Right hindlimb (tissue), 1 donor: ENCODE measurements at places on chromosomes 6 and 20.

GRCh38 chr20:17863577-17864292 lies 104.9 kb downstream of the SNX5 start:
- peak; percentile 69 for DNase-seq

GRCh38 chr6:15365273-15365687 lies 119.4 kb downstream of the JARID2 start:
- DNase-seq: peak; percentile 67

DNA sequence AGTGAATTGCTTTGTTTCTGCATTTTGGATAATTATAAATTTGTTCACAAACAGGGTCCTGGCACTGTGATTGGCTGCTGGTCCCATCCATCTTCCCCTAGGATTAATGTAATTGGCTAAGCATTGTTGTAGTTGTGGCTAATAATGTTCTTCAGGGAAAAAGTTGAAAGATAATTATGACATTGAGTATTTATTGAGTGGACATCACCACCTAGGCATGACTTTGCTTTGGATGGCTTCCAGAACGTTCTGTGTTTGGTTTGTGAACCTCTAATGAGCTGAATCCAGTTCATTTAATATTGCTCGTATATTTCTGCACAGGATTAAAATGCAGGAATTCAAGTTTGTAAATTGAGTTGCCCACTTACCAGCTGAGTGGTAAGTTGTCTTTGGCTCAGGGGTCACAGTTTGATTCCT lies 55.1 kb downstream of the ARID1B start:
- DNase-seq: no peak

- DNase-seq: no peak
Observed at GRCh38 chr6:35208419-35208818, 5.3 kb upstream of the SCUBE3 start.

- no peak for DNase-seq
Observed at GRCh38 chr6:16674801-16675392, 86.4 kb downstream of the ATXN1 start.

DNA sequence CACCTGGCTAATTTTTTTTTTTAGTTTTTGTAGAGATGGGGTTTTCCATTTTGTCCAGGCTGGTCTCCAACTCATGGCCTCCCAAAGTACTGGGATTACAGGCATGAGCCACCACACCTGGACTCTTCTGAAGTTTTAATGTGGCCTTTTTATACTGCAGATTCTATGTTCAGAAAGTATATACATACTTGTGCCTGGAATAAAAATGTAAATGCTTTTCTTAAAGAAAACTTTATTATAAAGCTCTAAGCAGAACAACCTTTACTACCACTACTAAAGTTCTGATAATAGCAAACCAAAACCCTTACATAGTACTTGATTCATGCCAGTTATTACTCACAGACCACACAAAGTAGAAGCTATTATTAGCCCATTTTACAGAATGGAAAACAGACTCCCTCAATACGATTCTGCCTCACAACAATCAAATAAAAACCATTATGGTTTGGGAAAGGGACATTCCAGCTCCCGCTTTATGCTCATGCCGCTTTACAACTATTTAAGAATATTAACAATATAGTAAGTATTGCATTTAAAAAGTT lies 5.3 kb downstream of the PHIP start:
- DNase-seq: no peak

DNA sequence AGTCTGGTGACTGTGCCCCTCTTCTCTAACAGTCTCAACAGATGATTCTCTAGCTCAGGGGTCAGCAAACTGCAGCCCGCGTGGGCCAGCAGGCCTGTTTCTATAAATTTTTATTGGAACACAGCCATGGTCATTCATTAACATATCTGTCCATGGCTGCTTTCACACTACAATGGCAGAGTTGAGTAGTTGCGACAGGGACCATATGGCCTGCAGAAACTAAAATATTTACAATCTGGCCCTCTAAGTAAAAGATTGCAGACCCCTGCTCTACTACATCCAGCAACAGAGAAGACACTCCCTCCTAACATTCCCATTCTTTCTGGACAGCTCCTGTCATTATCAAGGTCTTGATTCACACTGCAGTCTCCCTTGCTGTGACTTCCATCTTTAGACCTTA lies 45.2 kb downstream of the PLAGL2 start:
- DNase-seq: no peak

- no peak for DNase-seq
Observed at GRCh38 chr20:35283441-35284266, 918 bp downstream of the EIF6 start.

GRCh38 chr20:43938932-43939761 lies 24.5 kb downstream of the TOX2 start:
- peak; percentile 74 for DNase-seq

DNA sequence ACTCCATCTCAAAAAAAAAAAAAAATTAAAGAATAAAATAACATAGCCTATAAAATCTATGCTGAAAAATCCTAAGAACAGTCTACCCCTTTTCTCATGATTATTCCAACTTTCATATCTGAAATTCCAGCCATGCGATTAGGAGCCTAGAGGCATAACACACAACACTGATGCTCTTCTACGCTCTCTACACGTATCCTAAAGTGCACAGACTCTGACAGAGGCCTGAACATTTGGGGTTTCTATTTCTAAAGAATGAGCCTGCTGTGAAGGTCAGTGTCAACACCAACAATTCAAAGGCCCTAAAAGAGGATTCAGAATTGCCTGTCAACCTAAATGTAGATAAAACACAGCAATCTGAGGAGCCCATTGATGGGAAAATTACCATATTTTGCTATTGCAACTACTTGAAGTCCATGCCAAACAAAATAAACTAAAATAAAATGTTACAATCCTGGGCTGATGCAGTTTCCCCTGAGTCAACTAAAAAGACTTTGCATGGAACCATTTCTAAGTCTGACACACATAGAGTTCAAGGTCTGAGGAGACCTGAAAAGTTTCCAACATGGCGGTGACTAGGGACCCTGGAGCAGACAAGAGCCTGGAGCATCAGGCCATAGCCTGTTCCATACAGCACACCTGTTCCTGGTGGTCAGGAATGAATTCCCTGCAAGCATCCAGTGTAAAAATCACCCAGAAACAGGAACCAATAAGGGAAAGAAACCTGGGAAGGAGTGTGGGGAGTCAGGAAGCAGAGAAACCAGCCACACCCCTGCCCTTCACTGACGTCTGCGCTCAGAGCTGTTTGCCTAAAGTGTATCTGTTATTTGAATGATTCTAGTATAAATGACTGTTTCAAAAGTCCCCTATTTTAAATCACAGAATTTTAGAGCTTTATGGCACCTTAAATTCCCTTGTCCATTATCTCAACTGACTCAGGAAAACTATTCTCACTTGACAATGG lies 11.8 kb downstream of the NINL start:
- no peak for DNase-seq

DNA sequence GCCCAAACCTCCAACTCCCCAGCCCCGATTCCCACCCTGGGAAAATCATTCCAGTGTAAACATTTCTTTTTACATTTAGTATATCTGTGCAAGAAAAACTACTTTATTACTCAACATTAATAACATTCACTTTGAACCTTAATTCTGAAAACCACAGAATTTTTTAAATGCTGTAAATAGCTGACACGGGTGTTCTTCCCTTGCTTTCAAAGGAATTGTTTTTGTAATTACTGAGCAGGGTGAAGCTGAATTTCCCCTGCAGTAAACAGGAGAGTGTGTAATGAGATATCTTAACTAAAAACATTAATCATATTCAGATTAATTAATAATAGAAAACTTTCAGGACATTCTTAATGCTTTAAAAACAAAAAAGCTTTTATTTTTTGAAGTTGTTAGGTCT lies 99.3 kb upstream of the CITED2 start:
- no peak for DNase-seq

- no peak for DNase-seq
Observed at GRCh38 chr6:34189806-34190503, 44.1 kb upstream of the GRM4 start.

DNA sequence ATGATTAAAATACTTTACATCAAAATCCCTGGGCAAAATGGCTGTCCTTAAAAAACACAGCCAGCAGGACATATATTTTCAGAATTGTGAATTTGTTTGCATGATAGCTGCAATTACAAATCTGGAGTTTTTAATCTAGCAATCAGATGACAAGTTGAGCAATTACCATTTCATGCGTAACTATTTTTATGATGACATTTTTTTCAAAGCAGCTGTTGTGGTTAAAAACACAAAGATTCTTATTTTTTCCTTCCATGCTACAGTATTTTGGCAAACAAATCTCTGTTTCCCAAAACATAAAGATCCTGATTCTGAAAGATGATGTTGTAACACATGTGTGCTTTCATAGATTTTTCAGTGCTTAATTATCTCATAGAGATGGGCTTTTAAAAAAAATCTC lies 90.2 kb downstream of the PHACTR1 start:
- DNase-seq: no peak

- no peak for DNase-seq
Observed at GRCh38 chr6:75149240-75149639, 56.6 kb downstream of the COL12A1 start.

DNA sequence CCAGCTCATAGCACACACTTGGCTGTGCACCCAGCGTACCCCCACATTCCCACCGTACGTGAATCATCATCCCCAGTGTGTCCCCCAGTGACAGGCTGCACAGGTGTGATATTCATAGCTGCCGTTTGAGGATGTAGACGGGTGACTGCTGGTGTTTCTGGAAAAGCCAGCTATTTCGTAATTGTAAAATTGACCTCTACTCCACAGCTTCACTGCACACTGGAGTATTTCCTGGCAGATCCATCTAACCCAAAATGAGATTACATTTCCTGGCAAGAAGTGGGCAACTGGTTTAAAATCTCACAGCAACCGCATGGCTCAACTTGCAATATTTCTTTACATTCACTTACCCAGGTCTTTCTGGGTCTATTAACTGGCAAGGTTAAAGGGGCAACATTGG lies 30.3 kb downstream of the CD83 start:
- DNase-seq: no peak

GRCh38 chr20:63290677-63291472 lies 2.1 kb upstream of the COL20A1 start:
- DNase-seq: no peak

DNA sequence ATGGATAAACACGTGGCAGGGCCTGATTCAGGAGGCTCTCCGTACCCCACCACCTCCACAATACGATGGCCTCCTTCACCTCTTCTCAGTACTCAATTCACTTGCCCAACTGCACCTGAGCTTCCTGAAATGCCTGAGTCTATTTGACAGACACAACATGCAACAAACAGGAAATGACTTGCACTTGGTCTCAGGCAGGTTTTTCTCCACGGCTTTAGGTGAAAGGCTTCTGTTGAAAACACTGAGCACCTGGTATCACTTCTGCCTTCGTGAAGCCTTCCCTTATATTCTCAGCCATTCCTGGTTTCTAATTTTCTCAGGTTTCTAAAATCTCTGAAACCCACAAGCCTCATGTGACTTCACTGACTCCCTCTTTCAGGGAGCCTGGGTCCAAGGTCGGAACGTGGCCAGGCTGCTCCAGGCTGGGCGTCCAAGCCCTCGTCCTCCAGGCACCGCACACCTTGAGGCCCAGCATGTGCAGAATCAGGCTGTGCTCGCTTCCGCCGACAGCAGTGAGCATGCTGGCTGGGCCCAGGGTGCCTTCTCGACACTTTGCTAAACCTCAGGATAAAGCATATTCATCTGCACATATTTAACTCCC lies 34.7 kb downstream of the TAF4 start:
- no peak for DNase-seq

- no peak for DNase-seq
Observed at GRCh38 chr6:33017694-33018353, 8.4 kb upstream of the HLA-DOA start.

GRCh38 chr6:53042112-53042511 lies 23.1 kb upstream of the FBXO9 start:
- no peak for DNase-seq

DNA sequence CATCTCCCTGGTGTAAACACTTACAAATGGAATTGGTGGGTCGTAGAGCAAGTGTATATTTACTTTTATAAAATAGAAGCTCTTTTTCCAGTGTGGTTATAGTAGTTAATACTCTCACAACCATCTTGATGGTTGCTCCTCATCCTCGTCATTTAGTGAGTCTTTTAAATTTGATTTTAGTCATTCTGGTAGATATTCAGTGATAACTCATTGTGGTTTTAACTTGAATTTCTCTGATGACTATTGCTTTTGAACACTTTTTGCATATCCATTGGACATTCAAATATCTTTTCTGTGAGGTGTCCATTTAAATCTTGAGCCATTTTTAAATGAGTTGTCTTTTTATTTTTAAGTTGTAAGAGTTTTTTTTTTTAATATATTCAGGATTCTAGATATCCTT lies 189.2 kb upstream of the PHACTR1 start:
- DNase-seq: no peak

DNA sequence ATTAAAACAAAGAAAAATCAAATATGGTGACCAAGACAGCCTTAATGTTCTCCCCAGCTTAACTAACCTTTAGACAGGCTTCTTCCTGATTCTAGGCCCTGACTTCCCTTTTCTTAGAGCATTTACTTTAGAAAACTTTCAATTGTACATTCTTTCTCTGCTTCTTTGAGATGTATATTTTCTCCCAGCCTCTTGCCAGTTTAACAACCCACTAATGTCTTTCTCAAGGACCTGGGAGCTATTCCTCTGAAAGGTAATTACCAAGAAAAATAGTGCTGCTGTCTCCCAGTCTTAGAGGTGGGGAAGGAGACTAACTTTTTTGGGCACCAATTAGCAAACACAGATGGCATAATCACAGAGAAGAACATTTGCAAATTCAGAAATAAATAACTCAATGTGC lies 62.8 kb upstream of the KCNQ5 start:
- no peak for DNase-seq

GRCh38 chr20:62571669-62572344 lies 70.5 kb upstream of the SLCO4A1 start:
- DNase-seq: no peak

- no peak for DNase-seq
Observed at GRCh38 chr20:33124261-33124660, 43.7 kb upstream of the BPIFA2 start.

DNA sequence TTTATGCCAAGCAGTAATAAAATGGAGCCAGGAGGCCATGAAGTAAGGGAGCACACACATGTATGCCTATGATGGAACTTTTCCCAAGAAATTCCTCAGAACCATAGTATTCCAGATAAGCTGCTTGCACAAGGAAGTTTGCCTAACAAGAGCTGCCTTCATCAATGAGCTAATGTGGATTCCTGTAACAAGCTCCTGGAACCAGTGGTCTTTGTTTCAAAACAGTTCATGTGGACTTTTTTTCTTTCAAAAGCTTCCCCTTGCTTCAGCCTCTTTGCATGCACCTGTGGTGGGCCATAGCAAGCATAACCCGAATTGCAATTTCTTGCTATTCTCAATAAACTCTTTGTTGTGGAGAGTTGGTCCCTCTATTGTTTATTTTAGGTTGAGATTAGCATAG lies 359.6 kb downstream of the UTRN start:
- DNase-seq: no peak

DNA sequence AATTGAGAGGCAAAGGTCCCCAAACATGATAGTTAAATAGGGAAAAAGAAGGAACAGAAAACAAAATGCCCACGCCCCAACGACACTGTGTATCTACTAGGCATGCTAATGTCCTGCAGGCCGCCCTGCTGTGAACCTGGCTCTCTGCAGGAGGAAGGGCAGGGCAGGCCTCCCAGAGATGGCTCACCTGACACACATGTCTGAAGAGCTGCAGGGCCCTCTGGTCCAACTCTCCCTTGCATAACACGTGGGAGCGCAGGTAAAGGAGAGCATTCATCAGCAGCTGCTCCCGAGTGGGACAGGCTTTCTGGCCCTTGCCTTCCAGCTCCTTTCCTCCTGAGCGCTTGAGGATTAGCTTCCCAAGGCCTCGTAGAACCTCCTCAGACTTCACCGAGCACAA lies 53.7 kb upstream of the LYRM2 start:
- no peak for DNase-seq

- no peak for DNase-seq
Observed at GRCh38 chr20:57509665-57510237, 15.2 kb downstream of the CTCFL start.
